Glutamatergic neuron (in vitro differentiated cells): ENCODE measurements at places on chromosomes 4 and X.

GRCh38 chr4:23171976-23172375 is 479.2 kb downstream of the GBA3 start:
- DNase-seq: no peak

DNA sequence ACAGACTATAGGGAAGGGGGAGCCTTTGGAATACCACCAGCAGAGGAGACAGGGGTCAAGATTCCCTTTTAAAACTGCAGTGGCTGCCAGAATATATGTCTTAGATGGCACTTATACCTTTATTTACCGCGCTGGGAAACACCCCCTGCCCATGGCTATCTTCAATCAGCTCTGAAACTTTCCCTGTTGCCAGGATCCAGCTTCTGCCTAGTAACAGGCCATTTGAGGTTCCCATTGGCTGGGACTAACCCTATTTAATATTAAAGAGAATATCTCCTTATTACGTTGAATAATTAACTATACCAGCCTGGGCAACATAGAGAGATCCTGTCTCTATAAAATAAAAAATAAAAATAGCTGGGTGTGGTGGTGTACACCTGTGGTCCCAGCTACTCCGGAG is 23.8 kb downstream of the SOWAHB start:
- DNase-seq: no peak

- DNase-seq: no peak
These were observed 565.6 kb upstream of the TENM3 start for GRCh38 chr4:181677621-181678020.

- no peak for DNase-seq
These were observed 17.3 kb downstream of the LAMTOR3 start for GRCh38 chr4:99876946-99877345.

DNA sequence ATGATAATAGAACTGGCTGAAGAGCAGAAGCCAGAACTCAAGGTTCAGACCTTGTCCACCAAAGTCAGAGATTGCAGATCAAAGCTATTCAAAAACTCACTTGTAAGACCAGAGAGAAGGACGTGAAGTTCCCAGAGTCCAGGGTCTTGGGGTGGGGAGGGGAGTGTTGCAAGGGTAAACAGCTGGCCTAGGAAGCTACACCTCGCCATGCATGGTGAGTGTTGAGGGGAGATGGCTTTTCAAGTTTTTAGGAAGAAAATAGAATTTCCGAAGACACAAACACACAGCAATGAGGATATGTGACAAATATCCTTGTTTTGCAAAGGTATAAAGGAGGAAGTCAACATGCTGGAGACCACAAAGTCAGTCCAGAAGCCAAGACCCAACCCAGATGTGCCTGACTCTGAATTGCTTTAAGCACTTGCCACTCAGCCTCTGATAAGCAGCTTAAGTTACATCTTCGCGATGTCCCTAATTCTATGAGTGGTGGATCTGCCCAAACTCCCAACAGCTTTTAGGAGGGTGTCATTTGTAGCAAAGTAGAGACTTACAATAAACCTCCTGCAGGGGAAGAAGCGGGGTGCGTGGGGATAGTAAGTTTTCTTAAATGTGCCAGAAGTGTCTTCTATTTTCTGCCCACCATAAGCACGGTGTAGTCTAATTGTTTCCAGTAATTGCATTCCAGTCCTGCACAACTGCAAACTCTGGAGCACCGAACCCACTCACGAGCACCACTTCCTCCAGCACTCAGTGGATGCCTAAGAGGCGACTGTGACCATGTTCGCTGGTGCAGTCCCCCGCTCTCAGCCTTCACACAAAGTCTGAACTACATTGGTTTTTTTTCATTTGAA is 26.5 kb downstream of the HAND2 start:
- no peak for DNase-seq

GRCh38 chr4:79695848-79696247 is 287.8 kb upstream of the GK2 start:
- no peak for DNase-seq

DNA sequence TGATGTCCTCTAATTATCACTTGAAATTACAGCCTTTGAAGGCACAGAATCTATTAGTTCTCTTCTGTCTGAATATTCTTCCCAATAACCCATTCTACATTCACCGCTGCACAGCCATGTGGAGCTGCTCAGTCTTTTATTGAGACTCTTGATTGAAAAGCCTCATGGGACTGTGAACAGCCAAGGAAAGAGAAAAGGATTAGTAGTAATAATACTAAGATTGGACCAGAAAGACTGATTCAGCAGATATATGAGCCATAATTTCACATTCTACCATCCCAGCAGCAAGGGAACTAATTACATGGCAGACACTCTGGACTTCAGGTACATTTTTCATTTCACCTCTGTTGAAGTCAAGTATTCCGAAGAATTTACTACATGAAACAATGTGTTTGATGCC is 2471.7 kb downstream of the ARAP2 start:
- no peak for DNase-seq

DNA sequence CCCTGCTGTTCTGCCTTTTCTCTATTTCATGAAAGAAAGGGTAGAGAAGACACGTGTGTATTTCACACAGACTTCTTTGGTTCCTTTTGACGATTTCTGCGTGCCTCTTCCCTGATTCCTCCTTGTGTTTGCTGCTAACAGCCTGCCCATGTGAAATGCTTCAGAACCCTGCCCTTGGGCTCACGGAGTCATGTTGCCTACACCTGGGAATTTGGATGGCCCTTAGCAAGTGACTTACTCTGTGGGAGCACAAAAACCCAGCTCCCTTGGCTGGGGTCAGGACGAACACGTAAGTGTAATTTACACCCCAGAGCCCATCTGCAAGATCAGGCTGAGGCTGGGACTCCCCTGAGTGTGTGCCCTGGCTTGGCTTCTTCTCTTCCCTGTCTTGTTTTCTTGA is 220.3 kb upstream of the BCOR start:
- DNase-seq: no peak

DNA sequence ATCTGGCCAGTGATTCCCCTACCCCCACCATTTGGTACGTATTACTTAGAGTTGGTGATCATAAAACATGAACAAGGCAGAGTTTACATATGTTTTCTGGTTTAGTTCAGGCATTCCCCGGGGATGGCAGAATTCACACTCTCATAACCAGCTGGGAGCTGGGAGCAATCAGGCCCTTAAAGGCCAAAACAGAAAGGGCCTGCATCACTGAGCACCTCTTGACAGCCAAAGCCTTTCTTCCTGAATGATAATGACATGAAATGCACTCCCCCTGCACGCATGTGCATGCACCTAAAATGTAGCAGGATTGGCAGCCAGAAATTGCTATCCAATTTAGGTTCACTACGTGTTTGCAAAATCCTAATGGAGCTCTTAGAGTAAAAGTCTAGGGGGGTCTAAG is 235.4 kb downstream of the GPC3 start:
- no peak for DNase-seq

GRCh38 chrX:39952989-39953388 is 144.8 kb downstream of the BCOR start:
- DNase-seq: no peak

- DNase-seq: no peak
These were observed 89.4 kb upstream of the MYOZ2 start for GRCh38 chr4:119046263-119046662.

- DNase-seq: no peak
These were observed 6.7 kb upstream of the CITED1 start for GRCh38 chrX:72312311-72312940.

GRCh38 chrX:7269991-7270390 is 122.0 kb upstream of the PUDP start:
- no peak for DNase-seq
